ENCODE measurements at places on chromosomes 3 and 15.

GRCh38 chr3:64084640-64085039 lies 61.3 kb upstream of the PSMD6 start:
- DNase-seq = no peak

DNA sequence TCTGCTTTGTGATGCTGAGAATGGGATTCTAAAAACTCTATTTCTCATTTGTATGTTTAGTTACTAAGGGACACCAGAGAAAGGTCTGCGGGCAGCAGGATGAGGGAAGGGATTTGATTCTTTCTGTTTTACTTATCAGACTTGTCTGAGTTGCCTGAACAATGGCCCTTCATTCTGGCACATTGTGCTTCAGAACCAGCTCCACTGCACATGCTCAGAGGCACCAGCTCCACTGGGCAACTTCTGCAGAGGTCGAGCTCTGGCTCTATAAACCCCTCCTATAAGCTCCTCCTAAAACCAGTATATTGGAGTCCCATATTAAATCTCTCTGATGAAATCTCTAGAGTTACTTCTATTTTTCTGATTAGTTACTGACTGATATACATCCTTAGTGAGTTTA lies 453.2 kb upstream of the CDIN1 start:
- no peak for DNase-seq

GRCh38 chr3:149975919-149976318 lies 5.2 kb upstream of the PFN2 start:
- DNase-seq = no peak

GRCh38 chr3:31002730-31003129 lies 108.3 kb upstream of the GADL1 start:
- no peak for DNase-seq

DNA sequence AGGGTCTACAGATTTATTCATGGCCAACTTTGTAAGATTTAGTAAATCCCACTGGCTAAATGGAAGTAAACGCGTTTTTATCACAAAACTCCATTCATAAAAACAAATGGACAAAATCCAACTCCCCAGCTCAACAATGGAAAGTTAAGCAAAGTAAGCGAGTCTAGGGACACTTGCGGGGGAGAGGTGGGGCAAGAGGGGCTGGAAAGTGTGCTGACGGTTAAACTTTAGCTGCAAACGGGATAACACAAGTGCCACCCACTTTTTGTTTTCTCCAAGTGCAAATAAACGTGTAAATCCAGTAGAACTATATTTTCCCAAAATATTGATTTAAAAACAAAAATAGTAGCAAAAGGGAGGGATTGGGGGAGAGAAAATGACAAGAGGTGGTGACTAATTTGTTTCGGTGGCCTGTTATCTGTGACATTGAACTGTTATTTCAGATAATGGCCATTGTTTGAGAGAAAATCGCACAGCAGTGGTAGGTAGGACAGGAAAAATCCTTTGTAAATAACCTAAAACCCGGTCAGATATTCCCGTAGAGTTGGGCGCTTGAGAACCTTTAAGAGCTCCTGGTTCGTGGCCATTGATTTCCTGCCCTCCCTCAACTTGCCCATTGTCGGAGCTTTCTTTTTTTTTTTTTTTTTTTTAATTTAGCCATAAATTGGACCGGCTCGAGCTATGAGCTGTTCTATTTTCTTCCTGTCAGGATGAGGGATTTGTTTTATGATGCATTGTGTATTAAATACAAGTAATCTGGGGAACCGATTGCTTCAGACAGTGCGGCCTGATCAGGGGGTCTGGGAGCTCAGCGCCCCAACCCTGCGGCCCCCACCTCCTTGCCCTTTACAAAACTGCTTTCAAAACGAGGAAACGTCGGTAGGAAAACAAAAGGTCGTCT lies 514.8 kb downstream of the MECOM start:
- peak; percentile 55 for DNase-seq

DNA sequence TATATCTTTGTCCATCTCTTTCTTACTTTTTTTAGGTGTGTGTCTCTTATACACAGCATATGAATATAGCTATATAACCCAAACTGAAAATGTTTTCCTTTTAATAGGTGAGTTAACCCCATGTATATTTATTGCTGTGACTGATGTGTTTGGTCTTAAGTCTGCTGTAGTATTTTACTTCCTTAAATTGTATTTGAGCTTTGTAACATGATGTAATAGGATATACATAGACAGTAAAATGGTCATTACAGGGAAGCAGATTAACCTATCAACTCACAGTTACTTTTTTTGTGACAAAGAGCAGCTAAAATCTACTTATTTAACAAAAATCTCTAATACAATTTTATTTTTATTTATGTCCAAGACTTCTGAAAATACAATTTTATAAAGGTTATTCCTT lies 51.8 kb upstream of the CDAN1 start:
- DNase-seq = no peak

DNA sequence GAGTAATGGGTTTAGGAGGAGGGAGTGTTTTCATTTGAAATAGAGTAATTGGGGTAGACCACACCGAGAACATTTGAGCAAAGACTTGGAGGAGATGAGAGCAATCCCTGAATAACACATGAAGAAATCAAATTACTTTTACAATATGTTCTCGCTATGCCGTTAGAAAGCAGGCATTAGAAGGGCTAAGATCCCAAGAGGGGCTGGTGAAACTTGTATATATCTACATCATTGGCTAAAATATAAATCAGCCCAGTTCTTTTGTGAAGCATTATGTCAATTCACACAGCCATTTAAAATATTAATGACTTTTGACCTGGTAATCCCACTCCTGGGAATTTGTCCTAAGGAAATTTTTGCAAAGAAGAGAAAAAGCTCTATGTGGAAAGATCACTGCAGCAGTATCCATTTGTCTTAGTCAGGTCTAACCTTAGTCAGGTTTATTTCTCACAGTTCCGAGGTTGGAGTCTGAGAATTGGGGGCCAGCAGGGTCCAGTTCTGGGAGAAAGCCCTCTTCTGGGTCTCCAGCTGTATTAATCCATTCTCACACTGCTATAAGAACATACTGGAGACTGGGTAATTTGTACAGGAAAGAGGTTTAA lies 31.0 kb downstream of the CCDC32 start:
- DNase-seq = no peak

GRCh38 chr3:103127098-103127630 lies 692.3 kb downstream of the ZPLD1 start:
- no peak for DNase-seq

DNA sequence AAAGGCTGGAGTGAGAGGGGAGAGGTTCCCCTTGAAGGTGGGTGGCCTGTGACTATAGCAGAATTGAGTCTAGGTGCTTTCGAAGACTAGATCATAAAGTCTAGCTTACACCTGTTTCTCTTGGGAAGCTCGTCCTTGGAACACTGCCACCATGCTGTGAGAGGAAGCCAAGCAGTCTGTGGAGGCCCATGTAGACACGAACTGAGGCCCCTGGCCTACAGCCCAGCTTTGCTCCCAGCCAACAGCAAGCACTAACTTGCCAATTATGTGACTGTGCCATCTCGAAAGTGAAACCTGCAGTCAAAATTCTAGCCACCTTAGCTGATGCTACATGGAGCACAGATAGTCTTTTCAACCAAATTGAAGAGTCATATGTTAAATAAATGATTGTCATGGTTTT lies 190.5 kb upstream of the NECTIN3 start:
- peak; percentile 28 for DNase-seq

- no peak for DNase-seq
Observed at GRCh38 chr15:25181293-25182097, 226.7 kb downstream of the SNRPN start.

- DNase-seq = no peak
Observed at GRCh38 chr3:30752970-30753369, 141.5 kb downstream of the GADL1 start.

DNA sequence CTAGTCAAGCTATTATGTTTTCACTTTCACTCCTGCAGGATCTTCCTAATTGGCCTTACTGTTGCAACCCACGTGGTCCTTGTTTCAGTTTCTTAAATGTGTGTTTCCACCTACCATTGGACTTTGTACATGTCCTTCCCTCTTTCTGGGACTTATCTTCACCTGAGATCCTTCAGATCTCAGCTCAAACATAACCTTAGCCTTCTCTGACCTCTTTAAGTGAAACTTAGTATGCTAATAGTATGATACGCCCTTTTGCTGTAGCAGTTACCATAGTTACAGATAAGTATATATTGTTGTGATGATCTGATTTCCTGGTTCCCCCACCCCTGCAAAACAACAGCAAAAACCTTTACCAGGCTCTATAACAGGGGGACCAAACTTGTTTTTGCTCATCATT lies 35.2 kb downstream of the U2SURP start:
- DNase-seq = no peak

DNA sequence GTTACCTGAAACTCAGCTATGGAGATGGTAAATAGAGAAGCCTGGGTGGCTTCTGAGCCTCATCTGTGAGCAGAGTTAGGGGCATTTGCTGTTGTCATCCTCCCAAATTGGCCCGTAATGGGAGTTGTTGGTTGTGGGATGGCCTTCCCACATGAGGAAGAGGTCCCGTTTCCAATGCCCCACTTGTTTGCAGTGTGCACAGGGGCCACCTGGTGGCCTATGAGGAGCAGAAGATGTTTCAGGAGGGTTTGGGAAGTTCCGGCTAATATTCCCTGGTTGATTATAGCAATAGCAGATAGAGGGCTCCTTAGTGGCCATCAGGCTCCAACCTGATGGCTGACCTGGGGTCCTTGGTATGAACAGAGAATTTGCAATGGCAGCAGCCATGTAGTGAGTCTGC lies 1546.5 kb downstream of the OTOL1 start:
- peak; percentile 34 for DNase-seq

DNA sequence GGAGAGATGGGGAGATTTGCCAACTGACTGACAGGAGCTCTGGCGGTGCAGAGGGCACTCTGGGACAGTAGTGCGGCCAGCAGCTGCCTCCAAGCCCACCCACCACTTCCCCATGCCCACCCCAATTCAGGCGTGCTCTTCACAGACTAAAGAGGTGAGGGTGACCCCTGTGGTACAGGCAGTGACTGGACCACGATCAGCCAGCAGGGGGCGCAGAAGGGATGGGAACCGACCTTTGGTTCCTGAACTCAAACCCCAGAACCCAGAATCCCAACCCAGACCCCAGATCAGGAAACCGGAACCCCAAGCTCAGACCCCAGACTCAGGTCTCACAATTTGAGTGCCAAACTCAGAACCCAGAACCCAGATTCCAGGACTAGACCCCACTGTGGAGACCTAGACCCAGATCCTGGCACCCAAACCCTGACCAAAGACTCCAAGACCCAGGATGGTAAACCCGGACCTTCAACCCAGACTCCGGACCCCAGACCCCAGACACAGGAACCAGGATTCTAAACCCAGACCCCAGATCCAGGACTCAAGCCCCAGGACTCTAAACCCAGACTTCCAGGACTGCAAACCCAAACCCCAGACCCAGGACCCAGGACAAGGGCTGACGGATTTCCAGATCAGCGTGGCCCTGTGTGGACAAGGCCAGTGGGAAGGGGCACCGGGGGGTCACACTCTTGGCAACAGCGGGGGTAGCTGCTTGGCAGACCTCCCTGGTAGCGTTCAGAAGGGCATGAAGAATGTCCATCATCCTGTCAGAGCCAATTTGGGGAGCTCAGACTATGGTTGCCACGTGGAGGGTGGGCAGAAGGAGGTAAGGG lies 3.7 kb upstream of the MYL3 start:
- DNase-seq = peak; percentile 63

DNA sequence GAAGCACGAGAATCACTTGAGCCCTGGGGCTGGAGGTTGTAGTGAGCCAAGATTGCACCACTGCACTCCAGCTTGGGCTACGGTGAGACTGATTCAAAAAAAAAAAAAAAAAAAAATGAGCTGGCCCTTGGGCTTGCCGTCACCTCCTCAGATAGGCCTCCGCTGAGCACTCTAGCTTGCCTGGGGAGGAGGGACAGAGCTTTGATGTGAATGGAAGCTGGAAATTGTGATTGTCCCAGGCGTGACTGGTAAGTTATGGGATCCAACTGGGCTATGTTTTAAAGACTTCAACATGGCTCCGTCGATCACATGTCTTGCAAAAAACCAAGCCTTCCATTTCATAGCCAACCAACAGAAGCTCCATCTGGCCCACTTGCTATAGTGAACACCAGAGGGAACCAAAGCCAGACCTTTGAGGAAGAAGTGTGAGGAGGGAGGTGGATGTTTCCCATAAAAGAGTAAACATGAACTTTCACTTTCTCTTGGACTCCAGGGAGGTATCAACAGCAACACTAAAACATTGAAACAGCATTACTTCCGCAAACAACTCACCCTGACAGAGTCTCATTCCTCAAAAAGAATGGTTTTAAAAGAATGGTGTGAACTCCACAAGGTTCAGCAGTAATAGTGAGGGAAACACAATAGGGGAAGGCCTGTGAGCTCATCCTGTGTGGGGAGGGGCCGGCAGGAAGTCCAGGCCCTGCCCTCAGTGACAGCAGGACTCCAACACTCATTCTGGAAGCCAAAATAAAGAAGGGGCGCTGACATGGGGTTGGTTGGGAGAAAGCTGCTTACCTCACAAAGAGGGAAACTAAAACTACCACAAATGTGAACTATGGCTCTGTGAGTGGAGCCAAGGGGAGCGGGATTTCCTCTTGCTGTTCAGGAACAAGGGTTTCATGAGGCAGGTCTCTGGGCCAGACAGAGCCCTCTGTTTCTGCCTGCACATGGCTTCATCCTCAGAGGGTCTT lies 59.2 kb upstream of the IL12A start:
- peak; percentile 11 for DNase-seq

GRCh38 chr3:117586161-117586560 lies 876.6 kb downstream of the TUSC7 start:
- no peak for DNase-seq

GRCh38 chr3:30549600-30549999 lies 56.8 kb upstream of the TGFBR2 start:
- no peak for DNase-seq

DNA sequence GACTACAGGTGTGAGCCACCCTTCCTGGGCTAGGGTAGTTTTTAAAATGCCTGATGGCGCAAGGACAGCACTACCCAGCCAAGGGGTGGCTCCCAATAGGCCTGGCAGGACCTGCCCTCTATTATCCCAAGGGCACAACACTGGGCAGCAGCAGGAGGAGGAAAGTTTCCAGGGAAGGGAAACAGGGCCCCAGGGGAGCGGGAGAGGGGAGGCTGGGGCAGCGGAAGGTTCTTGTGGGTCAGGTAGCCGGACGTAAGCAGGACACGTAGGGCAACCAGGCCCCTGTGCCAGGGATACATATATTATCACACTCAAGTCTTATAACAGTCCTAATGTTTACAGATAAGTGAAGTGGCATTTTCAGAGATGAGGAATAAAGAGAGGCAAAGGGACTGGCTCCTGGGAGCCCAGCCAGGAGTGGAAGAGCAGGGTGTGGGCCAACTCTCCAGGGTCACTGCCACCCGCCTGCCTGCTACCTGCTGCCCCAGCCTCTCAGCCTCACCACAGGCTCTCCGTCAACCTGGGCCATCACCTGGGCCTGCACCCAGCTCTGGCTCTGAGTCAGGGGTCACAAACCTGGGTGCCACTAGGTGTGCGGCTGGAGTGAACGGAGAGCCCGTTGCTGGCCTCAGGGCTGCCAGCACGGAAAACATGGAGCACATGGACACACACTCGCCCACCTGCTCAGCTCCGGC lies 73.2 kb upstream of the SNRPA1 start:
- no peak for DNase-seq
